ENCODE measurements at places on chromosomes 5 and 9.

DNA sequence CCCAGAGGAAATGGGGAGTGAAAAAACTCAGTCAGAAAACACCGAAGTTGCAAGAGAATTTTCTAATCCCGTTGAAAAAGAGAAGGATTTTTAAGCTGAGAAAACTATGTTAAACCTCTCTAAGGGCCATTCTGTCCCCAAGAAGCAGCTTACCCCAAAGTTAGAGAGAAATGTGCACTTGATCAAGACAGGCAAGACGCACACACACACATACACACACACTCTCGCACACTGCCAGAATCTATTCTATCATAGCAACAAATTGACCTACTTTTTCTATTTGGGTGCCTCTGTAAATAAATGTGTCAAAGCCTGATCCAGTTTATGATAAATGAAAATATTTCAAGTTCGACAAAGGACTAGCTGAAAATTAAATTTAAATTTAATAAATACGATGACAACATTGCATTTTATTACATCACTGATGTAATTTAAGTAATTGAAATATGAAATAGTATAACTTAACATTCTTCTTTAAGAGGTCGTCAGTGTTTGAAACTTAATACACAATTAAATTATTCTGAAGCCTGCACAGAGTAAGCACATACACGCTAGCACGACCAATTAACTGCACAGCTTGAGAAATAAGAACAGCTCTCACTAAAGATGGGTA is 5.9 kb downstream of the NFIL3 start:
- DNase-seq, result no peak

GRCh38 chr9:97064176-97064575 is 25.2 kb upstream of the CTSV start:
- DNase-seq, result no peak

- no peak for DNase-seq
These were observed 15.6 kb downstream of the NDUFA8 start for GRCh38 chr9:122143876-122144405.

DNA sequence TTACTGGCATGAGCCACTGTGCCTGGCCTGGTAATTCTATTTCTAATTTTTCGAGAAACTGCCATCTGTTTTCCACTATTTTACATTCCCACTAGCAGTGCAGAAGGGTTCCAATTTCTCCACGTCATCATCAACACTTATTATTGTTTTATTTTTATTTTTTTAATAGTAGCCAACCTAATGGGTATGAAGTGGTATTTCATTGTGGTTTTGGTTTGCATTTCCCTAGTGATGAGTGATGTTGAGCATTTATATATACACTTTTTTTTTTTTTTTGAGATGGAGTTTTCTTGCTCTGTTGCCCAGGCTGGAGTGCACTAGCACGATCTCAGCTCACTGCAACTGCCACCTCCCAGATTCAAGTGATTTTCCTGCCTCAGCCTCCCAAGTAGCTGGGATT is 28.3 kb downstream of the WWC1 start:
- no peak for DNase-seq

GRCh38 chr5:73796164-73797131 is 170.5 kb downstream of the ARHGEF28 start:
- DNase-seq, result no peak

DNA sequence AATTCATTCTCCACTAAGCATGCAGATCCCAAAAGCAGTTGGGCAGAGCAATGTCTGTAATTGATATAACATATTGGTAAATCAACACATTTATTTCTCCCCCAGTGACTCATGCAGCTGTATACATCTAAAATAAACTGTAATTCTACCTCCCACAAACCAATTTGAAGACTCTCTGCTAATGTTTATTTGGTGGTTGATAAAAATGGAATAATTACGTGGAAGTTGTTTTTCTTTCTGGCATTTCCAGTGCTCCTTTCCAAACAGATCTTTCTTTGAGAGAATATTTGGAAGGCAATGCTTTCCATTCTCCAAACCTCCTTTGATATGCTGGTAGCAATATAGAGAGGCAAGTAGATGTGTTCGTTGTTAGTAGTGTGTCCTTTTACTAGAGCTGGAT is 194.7 kb downstream of the CHSY3 start:
- no peak for DNase-seq
